Kidney (tissue), 22 donors: ENCODE measurements at places on chromosomes 2 and 18.
A peak's percentile ranks its signal among the peaks of the same experiment; 100 is the strongest.

GRCh38 chr2:174176898-174177297 is 71.4 kb downstream of the OLA1 start:
- no peak for DNase-seq

GRCh38 chr2:203781151-203781550 is 74.7 kb downstream of the CD28 start:
- no peak for DNase-seq

GRCh38 chr2:238380785-238381184 is 45.9 kb upstream of the ASB1 start:
- DNase-seq, result no peak

DNA sequence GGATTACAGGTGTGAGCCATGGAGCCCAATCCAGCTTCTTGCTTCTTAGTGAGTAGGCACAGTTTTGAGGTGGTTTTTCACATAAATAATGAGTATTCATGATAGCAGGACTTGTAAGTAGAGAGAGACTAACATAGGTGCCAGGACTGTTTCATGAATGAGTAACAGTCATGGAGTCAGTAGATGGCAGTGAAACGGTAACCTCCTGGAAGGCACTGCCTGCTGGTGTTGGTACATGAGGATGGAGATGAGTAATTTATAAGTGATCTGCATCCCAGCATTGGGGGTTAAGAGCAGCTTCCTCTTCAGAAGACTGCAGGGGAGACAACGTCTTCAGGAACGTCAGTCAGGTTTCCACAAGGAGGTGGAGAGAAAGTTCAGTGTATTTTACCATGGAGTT is 143.8 kb downstream of the HAUS1 start:
- no peak for DNase-seq

- DNase-seq, result no peak
Measured at GRCh38 chr2:128311216-128311754, 7.4 kb downstream of the HS6ST1 start.

DNA sequence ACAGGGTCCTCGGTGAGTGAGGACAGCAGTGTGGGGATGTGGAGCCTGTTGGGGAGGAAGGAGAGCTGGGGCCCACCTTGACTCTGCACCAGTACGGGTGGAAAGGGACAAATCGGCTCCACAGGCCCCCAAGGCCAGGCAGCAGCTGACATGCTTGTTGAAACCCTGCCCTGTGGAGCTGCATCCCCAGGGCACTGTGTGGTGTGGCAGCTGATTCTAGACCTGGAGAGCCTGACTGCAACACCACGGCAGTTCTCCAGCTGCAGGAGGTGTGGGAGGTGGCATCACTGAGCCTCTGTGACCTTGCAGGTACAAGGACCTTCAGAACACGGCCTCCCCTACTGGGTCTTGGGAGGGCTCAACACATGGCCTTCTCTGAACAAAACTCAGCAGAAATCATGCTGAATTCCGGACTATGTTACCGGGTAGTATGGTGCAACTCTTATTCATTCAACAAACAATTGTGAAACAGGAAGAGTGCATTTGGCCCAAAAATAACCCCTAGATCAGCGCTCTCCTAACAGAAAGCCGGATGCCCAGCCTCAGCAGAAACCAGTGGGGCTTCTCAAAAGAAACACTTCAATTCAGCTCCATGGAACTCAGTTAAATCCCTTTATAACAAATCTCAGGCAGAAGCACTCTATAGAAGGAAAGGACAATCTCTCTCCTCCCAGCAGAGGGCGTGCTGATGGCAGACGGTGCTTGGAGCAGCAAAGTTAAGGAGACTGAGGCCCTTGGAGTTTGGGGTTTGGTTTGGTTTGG is 104.4 kb upstream of the SALL3 start:
- no peak for DNase-seq

- no peak for DNase-seq
Measured at GRCh38 chr18:49997558-49997957, 184.2 kb upstream of the ACAA2 start.

DNA sequence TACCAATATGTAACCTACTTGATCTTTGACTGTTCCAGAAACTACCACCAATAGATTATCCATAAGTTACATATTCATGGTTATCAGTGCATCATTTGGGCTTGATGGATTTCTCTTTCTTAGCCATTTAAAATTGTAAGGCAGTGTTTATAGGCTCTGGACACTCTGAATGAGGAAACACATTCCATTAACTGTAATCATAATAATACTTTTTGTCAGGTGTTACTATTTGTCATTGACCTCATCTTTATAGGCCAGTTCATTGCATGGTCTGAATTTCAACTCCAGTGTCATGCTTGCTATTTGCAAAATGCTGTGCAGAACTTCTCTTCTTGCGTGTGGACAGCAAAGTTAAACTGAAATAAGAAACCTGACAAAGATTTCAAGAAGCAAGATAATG is 1340.2 kb upstream of the ZEB2 start:
- no peak for DNase-seq

DNA sequence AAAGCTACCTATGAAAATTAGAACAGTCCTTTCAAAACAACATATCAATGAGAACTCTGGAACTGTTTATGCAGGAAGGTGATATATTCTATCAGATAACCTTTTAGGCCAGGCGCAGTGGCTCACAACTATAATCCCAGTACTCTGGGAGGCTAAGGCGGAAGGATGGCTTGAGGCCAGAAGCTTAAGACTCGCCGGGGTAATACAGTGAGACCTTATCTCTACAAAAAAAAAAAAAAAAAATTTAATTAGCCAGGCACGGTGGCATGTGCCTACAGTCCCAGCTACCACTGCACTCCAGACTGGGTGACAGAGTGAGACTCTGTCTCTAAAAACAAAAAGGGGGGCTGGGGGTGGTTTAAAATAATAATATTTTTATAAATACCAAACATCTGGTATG is 77.9 kb downstream of the OSBPL1A start:
- DNase-seq, result no peak

DNA sequence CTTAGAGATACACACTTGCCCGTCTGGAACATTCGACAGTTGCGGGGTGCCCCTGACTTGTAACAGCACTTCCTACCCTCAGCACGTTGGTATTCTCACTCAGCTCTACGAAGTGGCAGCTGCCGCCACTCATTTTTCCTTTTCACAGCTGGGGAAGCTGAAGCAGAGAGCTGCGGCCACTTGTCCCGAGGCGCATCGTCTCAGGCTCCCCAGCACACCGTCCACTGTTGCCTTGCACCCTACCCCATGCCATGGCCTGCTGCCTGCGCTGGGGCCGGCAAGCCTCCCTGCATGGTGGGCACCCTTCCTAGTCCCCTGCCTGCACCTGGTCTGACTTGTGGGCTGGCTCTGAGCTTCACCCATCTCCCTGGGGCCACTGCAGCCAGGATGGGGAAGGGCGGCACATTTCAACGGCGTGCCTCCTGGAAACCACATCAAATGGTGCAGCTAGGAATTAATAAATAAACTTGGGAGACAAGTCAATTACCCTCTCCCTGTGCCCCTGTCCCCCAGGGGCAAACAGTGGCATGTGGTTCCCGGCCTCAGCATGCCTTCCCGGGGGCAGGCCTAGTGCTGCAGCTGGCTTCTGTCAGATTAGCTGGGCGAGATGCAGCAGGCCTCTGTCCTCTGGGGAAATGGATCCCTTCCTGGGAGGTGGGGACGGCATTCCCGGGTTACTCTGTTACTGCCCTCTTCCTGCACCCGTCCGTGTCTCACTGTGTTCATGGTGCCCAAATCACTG is 64.7 kb upstream of the HAAO start:
- DNase-seq, result no peak

DNA sequence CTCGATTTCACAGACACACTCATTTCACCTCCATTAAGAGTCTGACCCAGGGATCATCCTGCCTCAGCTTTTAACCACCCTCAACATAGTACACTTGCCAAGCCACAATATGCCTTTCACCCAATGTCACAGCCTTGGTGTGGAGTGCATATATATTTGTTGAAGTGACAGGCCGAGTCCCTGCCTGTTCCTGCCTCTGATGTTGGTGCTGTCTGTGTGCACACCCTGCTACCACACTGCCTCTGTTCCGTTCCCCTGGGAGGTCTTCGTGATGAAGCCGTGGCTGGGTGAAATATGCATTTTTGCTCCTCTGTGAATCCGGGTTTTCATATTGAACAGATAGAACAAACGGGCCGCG is 90.3 kb downstream of the RNF144A start:
- DNase-seq, result no peak

- no peak for DNase-seq
Measured at GRCh38 chr2:143248631-143249030, 119.4 kb downstream of the ARHGAP15 start.

GRCh38 chr2:170339750-170340692 is 162.1 kb downstream of the MYO3B start:
- DNase-seq, result peak; percentile 19
